ENCODE measurements at places on chromosomes 11 and 22. TPM values are rescaled to one million over a fixed set of nuclear protein-coding genes. Genes with fewer than 3 reads are reported as not detected.

DNA sequence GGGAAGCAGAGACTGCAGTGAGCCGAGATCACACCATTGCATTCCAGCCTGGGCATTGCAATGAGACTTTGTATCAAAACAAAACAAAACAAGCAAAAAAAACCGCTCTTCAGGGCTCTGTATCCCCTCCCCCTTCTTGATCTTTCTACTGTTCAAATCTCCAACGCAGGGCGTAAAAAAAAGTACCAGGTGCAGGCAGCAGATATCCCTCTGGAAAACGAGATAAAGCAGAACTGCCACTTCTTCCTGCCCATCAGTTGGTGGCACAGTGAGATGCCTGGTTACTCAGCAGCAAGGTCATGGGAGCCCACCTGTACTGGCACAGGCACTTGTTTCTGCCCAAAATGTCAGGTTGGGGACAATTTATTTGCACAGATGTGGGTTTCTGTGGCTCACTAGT, 11.2 kb downstream of the CCS start:
- no peak for DNase-seq

DNA sequence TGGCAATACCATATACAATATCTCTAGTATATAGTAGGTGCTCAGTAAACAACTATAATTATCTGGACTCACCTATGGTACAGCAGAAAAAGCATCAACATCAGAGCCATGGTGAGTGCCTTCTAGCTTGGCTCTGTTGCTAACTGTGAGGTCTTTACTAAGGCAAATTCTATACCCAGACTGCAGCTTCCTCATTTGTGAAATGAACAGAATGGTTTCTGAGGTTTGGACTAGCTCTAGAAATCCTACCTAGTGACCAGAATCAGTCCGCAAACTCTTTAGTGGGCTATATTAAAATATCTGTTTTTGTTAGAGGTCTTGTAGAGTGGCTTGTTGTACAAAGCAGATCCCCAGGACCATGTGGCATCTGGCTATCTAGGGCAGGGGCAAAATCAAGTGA, 3.7 kb downstream of the MS4A1 start:
- DNase-seq: no peak

- DNase-seq: no peak
Measured at GRCh38 chr11:92527467-92527866, 302.8 kb downstream of the FAT3 start.

GRCh38 chr11:106461839-106462545, 384.5 kb downstream of the AASDHPPT start:
- no peak for DNase-seq

DNA sequence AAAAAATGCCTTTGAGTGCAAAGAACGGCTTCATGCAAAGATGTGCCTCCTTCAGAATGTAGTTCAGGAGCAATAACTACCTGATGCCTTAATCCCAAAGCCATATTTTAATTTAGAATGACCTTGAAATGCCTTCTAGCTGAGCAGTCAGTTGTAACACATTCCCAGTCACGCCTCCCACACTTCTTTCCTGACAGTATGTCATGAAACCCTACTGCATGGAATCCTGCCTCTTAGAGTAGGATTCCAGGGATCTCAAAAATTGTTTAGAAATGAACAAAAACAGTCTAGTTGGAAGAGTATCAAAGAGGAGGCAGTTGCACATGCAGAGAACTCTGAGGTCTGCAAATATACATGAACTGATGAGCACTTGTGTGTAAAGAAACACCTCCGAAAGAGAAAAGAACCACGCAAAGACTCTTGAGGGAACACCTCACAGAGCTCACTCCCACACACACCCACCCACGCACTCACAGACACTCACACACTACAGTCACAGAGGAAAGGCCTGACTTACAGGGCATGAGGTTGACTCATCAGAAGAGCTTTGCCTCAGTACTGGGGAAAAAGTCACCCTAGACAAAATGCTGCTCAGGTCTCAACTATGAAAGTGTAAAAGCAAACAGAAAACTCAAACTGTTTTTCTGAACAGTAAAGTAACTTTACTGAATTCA, 77.4 kb downstream of the GGTLC2 start:
- DNase-seq: no peak

- no peak for DNase-seq
Measured at GRCh38 chr22:23691748-23692423, 1.1 kb downstream of the RGL4 start.

GRCh38 chr11:85595285-85595884, 31.8 kb downstream of the DLG2 start:
- peak; percentile 52 for DNase-seq

DNA sequence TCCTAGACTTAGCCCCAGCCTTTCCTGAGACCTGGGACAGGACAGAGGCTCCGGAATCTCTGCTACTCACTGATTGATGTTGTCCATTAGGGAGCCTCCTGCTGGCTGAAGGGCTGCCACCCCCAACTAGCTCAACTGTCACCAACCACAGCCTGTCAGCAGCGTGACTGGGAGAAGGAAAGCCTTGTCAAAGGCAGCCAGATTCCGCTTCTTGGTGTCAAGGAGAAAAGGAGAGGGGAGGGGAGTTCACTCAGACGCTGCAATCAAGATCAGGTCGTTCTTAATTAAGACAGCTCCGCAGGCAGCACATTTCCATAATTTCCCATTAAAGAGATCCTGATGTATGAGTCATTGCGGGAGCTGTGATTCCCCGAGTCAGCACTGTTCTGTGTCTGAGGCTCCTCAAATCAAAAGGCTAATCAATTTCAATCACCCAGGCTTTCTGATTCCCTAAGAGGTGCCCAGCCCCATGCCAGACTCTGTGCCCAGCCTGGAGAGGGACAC, 152.8 kb upstream of the ZBED5 start:
- peak; percentile 5 for DNase-seq

DNA sequence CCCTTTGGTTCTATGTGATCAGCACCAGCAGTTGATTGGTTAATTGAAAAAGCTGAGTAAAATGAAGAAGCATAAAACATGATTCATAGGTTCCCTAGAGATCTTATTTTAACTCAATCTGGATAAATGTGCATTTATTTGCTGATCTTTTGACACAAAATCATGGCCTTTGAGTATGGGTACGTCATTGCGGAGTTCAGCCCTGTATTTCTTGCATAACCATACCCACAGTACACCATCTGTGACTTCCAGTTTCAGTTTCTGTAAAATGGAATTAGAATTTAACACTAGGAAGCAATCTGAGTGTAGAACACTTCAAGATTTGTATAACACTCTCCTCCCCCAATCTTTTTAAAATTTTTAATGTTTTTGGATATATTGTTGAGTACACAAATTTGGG, 358.2 kb downstream of the DDX10 start:
- no peak for DNase-seq

Gene OR51T1
- not detected for polyA plus RNA-seq

Gene MIAT
- 0.06 TPM for polyA plus RNA-seq

Gene TBX1
- polyA plus RNA-seq: not detected
